ENCODE measurements at places on chromosomes 6 and 20. TPM values are rescaled to one million over a fixed set of nuclear protein-coding genes. Genes with fewer than 3 reads are reported as not detected.

The DZANK1 gene
- 5.3 TPM for total RNA-seq

The PXDC1 gene
- 7.3 TPM for total RNA-seq

The LTA gene
- not detected for total RNA-seq

The ADGB gene
- under 0.01 TPM for total RNA-seq

The UBE2V1 gene
- 20.0 TPM for total RNA-seq

The HLA-DMA gene
- total RNA-seq, result 0.82 TPM

The FAM209B gene
- not detected for total RNA-seq

The FAM83C gene
- total RNA-seq, result not detected

The MGME1 gene
- total RNA-seq, result 7.3 TPM

Data from frontal cortex (tissue), 4 donors.